ENCODE measurements at places on chromosomes 7 and 10.

- no peak for DNase-seq
Observed at GRCh38 chr10:725786-726185, 36.3 kb upstream of the DIP2C start.

- no peak for DNase-seq
Observed at GRCh38 chr7:889391-889790, 13.0 kb downstream of the GET4 start.

GRCh38 chr10:9547936-9548904 is 1469.5 kb upstream of the CELF2 start:
- no peak for DNase-seq

DNA sequence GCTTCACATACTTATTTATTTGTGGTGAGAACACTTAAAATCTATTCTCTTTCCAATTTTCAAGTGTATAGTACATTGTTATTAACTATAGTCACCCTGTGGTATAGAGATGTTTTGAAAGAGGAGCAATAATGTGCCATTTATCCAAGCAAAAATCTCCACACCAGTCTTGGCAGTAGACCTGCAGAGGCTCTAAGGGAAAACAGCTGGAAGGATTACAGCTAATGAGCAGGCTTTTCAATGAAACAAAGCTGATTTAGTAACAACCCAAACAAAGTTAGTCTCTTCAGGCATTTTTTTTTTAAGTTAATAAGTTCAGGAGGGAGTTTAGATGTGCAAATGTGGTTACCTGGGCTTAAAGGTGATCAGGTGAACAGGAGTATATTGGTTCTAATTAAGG is 101.9 kb downstream of the EVX1 start:
- no peak for DNase-seq

GRCh38 chr7:77655836-77656455 is 40.3 kb upstream of the RSBN1L start:
- DNase-seq: no peak

- no peak for DNase-seq
Observed at GRCh38 chr7:45702751-45703150, 128.6 kb downstream of the ADCY1 start.

DNA sequence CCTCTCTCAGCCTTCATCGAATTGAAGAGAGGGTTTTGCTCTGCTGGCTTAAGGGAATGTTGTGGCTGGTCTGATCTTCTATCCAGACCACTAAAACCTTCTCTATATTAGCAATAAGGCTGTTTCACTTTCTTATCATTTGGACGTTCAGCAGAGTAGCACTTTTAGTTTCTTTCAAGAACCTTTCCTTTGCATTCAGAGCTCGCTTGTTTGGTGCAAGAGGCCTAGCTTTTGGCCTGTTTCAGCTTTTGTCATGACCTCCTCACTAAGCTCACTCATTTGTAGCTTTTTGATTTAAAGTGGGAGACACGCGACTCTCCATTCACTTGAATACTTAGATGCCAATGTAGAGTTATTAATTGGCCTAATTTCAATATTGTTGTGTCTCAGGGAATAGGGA is 3.9 kb downstream of the MPP7 start:
- no peak for DNase-seq
